ENCODE measurements at places on chromosomes 3 and 15. TPM values are rescaled to one million over a fixed set of nuclear protein-coding genes. Genes with fewer than 3 reads are reported as not detected.

- DNase-seq, result no peak
Measured at GRCh38 chr15:82935382-82935781, 17.1 kb downstream of the HOMER2 start.

The CIAO2A gene
- total RNA-seq, result 95.4 TPM

DNA sequence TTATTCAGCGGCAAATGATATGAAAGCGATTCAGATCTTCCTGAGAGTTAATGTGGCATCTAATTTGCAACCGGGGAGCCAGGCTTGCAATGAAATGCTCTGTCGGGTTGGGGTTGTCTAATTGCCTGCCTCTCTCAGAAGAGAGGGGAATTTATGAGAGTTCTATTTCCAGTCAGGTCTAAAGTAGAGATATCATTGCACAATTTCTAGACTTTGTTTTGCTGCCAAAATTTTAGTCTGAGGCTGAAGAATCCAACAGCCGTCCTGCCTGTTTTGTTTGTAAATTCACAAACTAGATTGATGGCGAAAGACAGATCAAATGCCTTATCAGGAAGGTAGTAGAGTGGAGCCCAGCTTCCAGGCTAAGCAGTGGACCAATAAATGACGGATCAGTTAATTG is 610 bp downstream of the LIPC start:
- DNase-seq, result no peak

DNA sequence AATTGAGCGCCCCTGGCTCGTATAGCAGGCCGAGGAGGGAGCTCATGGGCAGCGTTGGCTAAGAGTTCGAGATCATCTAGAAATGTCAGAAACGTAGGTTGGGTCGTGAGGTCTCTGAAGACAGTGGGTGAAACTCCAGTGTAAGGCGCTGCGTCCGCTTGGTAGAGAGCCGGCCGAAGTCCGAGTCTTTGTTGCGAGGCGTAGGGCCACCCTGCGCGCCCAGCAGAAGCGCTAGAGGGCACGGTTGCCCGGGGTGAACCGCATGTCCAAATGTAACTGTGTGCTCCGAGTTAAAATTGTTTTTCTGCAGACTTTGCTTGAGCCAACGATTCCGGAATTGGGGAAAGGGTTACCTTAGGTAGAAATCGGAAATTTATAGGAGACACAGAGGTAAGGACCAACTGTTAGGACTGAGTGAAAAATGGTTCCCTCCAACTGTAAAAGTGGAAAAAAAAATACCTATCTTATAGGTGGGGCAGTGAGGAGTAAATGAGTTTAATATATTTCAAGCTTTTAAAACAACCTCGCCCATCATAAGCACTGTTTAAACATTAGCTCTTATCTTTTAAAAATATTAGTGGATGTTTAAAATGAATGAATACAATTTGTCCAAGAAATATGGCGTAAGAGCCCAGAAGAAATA is 993 bp upstream of the SIAH2 start:
- no peak for DNase-seq

- DNase-seq, result no peak
Measured at GRCh38 chr3:67018105-67018788, 20.1 kb downstream of the KBTBD8 start.

DNA sequence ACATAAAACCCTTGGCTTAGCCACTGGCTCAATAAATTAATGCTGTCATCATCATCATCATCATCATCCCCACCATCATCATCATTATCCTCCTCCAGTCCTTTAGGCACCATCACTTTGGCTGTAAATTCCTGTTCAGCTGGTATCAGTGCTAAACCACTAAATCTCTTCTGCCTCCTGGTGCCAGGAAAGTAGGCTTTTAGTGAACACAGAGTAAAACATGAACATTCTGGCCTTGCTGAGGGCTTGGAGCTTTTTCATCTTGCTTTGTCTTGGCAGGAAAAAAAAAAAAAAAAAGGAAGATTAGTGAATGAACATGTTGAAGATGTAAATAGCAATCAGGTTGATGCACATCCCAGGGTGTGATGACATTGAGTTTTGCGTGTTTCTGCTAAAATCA is 67.3 kb upstream of the EIF1B start:
- DNase-seq, result no peak

DNA sequence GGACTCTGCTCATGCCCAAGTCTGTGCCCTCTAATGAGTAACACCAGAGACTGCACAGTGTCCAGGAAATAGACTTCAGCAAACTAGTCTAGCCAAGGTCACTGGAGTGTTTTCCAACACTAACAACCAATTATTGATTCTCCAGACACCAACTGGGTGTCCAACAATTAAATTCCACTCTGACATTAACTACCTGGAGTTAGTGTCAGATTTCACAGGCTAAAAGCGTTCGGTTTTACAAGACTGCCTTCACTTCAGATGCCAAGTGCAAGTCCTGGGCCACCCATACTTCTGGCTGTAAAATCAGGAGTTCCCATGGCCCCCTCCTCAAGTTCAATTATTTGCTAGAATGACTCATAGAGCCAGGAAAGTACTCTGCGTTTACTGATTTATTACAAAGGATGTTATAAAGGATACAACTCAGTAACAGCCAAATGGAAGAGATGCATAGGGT is 20.8 kb upstream of the CFAP161 start:
- DNase-seq, result no peak

DNA sequence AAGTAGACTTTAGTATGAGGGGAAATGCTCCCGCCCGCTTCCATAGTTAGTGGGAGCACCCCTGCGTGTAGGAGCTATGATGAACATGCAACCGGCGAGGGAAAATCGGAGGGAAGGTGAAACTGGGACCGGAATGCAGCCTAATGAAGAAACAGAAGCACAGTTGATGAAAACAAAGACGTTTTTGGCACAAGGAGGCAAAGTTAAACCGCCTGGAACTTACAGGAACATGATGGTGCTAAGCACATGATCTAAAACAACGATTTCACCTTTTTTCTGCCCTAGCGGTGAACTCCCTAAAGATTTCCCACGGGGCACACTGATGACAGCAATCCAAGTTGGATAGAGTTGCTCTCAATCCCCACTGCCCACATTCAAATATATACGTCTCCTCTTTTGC is 49.4 kb upstream of the SPATA12 start:
- DNase-seq, result no peak

The DET1 gene
- 1.3 TPM for total RNA-seq

GRCh38 chr3:110679285-110679684 is 392.3 kb upstream of the NECTIN3 start:
- no peak for DNase-seq

DNA sequence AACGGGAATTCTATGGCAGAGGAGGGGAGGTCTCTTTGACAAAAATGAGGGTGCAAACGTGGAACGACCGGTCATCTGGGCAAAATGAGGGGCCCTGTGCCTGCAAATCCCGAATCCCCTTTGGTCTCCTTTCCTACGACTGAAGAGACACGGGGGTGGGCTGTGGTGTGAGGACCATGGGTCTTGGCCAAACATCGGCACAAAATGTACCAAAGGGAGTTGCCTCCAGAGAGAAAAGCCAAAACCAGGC is 498 bp downstream of the ZNF280D start:
- DNase-seq, result no peak

The SPSB4 gene
- total RNA-seq, result not detected

- DNase-seq, result no peak
Measured at GRCh38 chr3:11914651-11915050, 68.0 kb upstream of the TAMM41 start.

DNA sequence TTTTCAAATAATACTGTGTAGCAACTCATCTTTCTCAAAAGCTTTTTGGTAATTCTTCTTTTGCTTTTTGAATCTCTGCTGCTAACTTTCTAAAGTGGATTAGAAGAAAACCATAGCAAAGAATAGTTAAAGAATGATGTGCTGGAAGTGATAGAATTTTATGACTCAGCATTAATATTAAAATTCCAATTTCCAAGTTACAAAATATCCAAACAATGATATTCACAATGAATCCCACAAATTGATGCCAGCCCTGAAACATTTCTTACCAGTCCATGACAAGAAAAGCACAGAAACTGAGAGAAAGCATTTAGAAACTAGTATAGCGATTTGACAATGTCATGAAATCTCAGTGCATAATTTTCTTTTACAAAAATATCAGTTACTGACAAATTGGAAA is 482.2 kb downstream of the RBMS3 start:
- DNase-seq, result no peak

DNA sequence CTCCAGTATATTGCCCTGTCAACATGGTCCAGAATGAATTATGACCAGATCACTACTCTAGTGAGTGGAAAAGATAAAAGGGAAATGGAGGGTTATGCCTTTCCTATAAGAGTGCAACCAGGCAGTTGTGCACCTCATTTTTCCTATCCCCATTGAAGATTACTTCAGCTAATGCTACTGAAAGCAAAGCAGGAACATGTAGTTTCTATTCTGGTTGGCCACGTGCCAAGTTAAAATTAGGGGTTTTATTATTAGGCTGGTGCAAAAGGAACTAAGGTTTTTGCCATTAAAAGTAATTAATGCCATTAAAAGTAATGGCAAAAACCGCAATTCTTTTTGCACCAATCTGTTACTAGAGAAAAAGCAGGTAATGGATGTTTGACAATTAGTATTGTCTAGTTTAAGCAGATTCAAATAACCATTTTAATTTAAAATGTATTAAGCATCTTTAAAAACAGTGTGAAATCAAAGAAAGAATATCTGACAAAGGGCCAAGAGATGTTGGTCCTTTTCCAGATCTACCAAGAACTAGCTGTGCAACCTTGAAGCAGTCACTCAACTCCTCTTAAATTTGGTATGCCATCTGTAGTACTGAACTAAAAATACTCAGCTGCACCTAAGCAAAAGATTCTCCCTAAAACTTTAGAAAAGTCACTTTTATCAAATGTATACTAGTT is 567.5 kb upstream of the CCDC54 start:
- no peak for DNase-seq

GRCh38 chr3:43032646-43033628 is 53.8 kb downstream of the GASK1A start:
- no peak for DNase-seq

DNA sequence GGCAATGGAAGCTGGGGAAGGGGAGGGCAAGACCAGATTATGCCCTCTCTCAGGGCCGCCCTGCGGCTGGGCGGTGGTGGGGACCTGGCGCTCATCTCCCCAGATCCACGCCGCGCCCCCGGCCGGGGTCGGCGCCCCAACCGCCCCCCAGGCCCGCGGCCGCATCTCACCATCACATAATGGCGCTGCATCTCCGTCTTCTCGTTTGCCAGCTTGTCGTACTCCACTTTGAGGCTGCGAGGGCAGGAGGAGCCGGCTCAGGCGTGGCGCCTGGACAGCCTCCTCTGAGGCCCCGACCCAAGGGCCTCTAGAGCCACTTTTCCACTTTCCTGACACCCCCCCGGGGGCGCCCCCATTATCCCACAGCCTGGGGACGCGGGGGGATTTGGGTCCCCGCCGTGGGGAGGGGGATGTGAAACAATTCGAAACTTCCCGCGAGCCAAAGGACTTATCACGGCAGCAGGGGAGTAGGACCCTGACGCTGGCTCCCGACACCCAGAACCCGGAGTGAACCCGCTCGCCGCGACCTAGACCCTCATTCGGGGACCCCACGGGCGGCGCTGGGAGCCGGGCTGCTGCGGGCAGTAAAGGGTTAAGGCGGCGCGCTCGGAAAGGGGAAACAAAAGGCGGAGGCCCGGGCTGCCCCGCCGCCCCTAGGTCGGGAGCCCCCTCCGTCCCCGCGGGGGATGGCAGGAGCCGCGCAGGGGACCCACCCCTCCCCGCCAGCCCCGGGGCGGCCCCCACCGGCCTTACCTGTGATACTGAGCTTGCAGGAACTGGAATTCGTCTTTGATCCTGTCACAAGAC is 2.1 kb downstream of the TLE3 start:
- peak; percentile 62 for DNase-seq

DNA sequence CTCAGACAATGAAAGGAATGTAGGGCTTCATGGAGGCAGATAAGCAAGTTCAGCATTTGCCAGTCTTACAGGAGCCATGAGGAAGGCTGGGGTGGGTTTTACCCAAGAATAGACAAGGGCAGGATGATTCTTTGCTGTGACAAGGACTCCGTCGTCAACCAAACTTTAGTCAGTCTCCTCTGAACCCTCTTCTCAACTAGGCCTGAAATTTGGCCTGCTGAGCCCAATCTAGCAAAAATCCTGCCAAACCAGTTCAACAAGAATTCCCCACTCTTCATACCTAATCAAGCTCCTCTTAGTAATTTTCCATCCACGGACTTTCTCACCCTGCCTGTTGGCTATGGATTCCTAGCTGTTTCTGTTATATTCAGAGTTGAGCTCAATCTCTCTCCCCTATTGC is 280.5 kb downstream of the TBL1XR1 start:
- DNase-seq, result no peak

DNA sequence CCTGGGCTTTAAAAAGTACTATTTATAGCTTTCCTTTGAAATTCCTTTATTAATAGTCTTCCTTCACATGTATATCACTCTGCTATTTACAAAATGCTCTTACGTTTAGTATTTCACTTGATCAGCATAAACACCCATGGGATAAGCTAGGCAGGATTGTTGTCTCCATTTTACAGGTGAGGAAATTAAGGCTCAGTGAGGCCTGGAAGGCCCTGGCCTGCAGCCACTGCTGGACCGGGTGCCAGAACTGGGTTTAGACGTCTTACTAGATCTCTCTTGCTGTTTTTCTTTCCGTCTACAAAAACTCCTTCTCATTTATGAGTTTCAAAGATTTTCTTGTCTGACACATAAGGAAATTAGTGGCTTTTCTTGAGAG is 236.4 kb downstream of the LPP start:
- no peak for DNase-seq

GRCh38 chr15:50289749-50290148 is 24.2 kb upstream of the HDC start:
- DNase-seq, result no peak

DNA sequence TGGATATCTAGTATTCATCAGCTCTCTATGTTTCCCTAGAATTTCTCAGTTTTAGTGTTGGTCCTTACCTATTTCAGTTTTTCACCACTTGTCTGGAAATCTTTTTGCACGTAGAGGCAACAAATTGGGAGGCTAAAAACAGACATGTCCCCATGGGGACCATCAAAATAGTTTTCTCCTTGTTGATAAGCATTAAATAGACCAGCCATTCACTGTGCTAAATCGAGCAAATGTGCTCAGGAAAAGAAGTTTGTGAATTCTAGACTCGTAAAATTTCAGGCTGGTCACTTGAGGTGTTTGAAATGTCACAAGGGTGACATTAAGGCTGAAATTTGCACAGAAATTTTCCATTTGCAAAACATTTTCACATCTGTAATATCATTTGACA is 102.6 kb downstream of the SPATA16 start:
- no peak for DNase-seq

- no peak for DNase-seq
Measured at GRCh38 chr15:82103468-82103867, 57.6 kb upstream of the MEX3B start.

The TRIM42 gene
- not detected for total RNA-seq

GRCh38 chr3:10549617-10550230 is 44.3 kb upstream of the ATP2B2 start:
- no peak for DNase-seq
